Colonic mucosa (tissue), 4 donors: ENCODE measurements at places on chromosomes 1 and 21. TPM values are rescaled to one million over a fixed set of nuclear protein-coding genes. Genes with fewer than 3 reads are reported as not detected.

GRCh38 chr1:212638492-212639151 lies 30.1 kb downstream of the ATF3 start:
- no peaks in the 10 kb centered on the region for H3K36me3 ChIP-seq
- no peak overlapping the region for H3K4me3 ChIP-seq
- H3K27ac ChIP-seq, result peak overlapping the region; percentile 4
- H3K4me1 ChIP-seq, result no peaks in the 10 kb centered on the region
- H3K27me3 ChIP-seq, result no peaks in the 10 kb centered on the region
- no peak for DNase-seq

- peak within 1 kb of the TSS; percentile 30 for H3K27ac ChIP-seq
- peak within 1 kb of the TSS; percentile 32 for H3K4me3 ChIP-seq
- peaks cover 8% of the 10 kb centered on the region for H3K4me1 ChIP-seq
- no peaks in the 10 kb centered on the region for H3K36me3 ChIP-seq
- H3K27me3 ChIP-seq, result peaks cover 37% of the 10 kb centered on the region
Measured at GRCh38 chr1:156676820-156677615, at the start of gene NES. NES (minus strand) TSS chr1:156677407; CDS start chr1:156677264, 143 bp downstream.

GRCh38 chr1:65418522-65419185 lies 1.8 kb upstream of the LEPR start:
- no peak overlapping the region for H3K4me3 ChIP-seq
- no peak overlapping the region for H3K27ac ChIP-seq
- no peaks in the 10 kb centered on the region for H3K36me3 ChIP-seq
- no peaks in the 10 kb centered on the region for H3K27me3 ChIP-seq

GRCh38 chr21:36532769-36533467 lies 53.0 kb upstream of the CLDN14 start:
- no peak overlapping the region for H3K27ac ChIP-seq
- no peaks in the 10 kb centered on the region for H3K27me3 ChIP-seq
- H3K4me3 ChIP-seq, result no peak overlapping the region
- H3K4me1 ChIP-seq, result no peaks in the 10 kb centered on the region
- no peak for DNase-seq
- no peaks in the 10 kb centered on the region for H3K36me3 ChIP-seq

Gene INKA2
- total RNA-seq, result 2.2 TPM

GRCh38 chr21:17782051-17782450 lies 37.1 kb downstream of the C21orf91 start:
- H3K4me1 ChIP-seq, result no peaks in the 10 kb centered on the region
- H3K36me3 ChIP-seq, result no peaks in the 10 kb centered on the region
- no peak overlapping the region for H3K27ac ChIP-seq
- no peak overlapping the region for H3K4me3 ChIP-seq

GRCh38 chr1:30325085-30325935 lies 398.1 kb downstream of the MATN1 start:
- H3K4me1 ChIP-seq, result no peaks in the 10 kb centered on the region
- no peaks in the 10 kb centered on the region for H3K27me3 ChIP-seq
- H3K36me3 ChIP-seq, result no peaks in the 10 kb centered on the region
- H3K4me3 ChIP-seq, result no peak overlapping the region
- DNase-seq, result no peak

Gene VANGL2
- 10.3 TPM for total RNA-seq

Gene TPM3
- 502 TPM for total RNA-seq

Gene IQGAP3
- 57.9 TPM for total RNA-seq

DNA sequence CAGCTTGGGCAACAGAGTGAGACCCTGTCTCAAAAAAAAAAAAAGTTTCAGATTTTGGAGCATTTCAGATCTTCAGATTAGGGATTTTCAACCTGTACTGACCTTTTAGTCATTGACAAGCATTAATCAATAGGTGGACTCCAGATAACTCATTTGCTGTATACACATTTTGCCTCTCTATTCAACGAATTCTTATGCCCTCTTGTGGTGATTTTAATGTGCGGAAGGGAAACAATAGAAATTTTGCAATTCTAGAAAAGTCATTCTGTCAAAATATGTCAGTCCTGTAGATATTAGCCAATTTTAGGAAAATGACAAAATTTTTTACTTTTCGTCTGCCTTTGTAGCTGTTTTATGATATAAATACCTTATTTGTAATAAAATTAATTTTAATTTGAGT lies 11.6 kb upstream of the OR2G2 start:
- H3K27me3 ChIP-seq, result no peaks in the 10 kb centered on the region
- H3K27ac ChIP-seq, result no peak overlapping the region
- H3K36me3 ChIP-seq, result no peaks in the 10 kb centered on the region
- no peak overlapping the region for H3K4me3 ChIP-seq
- no peaks in the 10 kb centered on the region for H3K4me1 ChIP-seq

Gene YY1AP1
- total RNA-seq, result 41.9 TPM

- no peaks in the 10 kb centered on the region for H3K36me3 ChIP-seq
- H3K27ac ChIP-seq, result no peak overlapping the region
- peak; percentile 30 for DNase-seq
- H3K4me1 ChIP-seq, result no peaks in the 10 kb centered on the region
- no peak overlapping the region for H3K4me3 ChIP-seq
Measured at GRCh38 chr1:213586587-213586972, 401.2 kb upstream of the PROX1 start.

DNA sequence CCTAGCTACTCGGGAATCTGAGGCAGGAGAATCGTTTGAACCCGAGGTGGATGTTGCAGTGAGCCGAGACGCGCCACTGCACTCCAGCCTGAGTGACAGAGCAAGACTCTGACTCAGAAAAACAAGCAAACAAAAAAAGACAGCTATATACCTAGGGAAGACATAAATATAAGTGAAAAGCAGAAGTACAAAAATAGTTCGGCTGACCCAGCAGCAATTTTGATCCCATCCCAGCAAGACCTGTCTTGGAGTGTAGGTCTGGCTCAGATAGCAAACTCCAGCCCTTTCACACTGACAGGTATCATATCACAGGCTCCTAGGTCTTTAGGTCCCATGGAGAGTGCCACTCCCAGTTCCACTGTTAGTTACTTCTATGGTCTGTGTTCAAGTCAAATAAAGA lies 14.6 kb downstream of the MTX1 start:
- H3K4me1 ChIP-seq, result peaks cover 8% of the 10 kb centered on the region
- no peak overlapping the region for H3K4me3 ChIP-seq
- no peak overlapping the region for H3K27ac ChIP-seq
- H3K36me3 ChIP-seq, result no peaks in the 10 kb centered on the region
- no peak for DNase-seq

Gene VAV3
- 73.0 TPM for total RNA-seq

DNA sequence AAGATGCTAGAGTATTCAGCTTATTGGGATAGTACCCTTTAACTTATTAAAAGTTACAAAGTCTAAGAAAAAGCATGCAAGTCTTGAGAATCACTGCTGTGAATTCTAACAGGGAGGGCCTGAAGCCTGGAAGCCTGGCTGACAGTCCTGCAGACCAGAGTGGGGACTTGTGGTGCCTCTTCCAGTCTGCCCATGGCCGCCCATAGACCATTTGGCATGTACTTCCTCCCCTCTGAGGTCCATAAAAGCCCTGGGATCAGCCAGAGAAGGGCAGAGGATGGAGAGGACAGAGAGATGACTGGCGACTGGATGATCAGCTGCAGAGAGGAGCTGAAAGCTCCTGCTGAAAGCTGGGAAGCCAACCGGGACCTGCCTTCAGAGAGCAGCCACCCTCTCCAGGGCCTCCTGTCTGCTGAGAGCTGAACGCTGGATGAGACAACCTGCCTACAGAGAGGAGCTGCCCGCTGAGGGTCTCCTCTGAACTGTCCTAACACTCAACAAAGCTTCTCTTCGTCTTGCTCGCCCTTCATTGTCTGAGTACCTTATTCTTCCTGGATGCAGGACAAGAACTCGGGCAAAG lies 12.5 kb upstream of the SLC1A7 start:
- no peaks in the 10 kb centered on the region for H3K4me1 ChIP-seq
- no peak for DNase-seq
- no peak overlapping the region for H3K4me3 ChIP-seq
- no peaks in the 10 kb centered on the region for H3K36me3 ChIP-seq
- H3K27me3 ChIP-seq, result no peaks in the 10 kb centered on the region

GRCh38 chr1:42952303-42953001 lies 6.2 kb downstream of the SLC2A1 start:
- no peaks in the 10 kb centered on the region for H3K27me3 ChIP-seq
- no peaks in the 10 kb centered on the region for H3K36me3 ChIP-seq
- peak overlapping the region; percentile 13 for H3K27ac ChIP-seq
- H3K4me3 ChIP-seq, result no peak overlapping the region
- no peak for DNase-seq
- H3K4me1 ChIP-seq, result peaks cover 11% of the 10 kb centered on the region

DNA sequence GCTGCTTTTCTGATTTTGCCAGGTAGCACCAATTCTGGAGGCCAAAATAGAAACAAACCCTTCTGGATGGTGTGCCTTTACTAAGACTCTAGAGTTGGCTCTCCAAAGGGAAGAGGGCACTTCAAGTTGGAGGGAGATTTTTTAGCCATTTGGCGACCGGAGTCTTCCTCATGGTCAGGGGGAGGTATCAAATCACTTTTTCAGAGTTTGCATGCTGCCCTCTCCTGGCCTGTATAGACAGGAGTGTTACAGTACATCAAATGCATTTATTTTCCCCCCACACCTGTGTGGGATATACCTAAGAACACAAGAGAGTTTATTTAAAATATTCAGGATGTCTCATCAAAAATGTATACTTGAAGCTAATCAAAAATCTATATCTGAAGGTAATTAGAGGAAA lies 3.2 kb downstream of the GREM2 start:
- no peak overlapping the region for H3K4me3 ChIP-seq
- peak; percentile 56 for DNase-seq
- H3K36me3 ChIP-seq, result no peaks in the 10 kb centered on the region

- H3K27me3 ChIP-seq, result no peaks in the 10 kb centered on the region
- H3K36me3 ChIP-seq, result no peaks in the 10 kb centered on the region
- H3K27ac ChIP-seq, result no peak overlapping the region
- no peak overlapping the region for H3K4me3 ChIP-seq
- H3K4me1 ChIP-seq, result no peaks in the 10 kb centered on the region
Measured at GRCh38 chr1:45400049-45400448, 59.8 kb upstream of the MUTYH start.

DNA sequence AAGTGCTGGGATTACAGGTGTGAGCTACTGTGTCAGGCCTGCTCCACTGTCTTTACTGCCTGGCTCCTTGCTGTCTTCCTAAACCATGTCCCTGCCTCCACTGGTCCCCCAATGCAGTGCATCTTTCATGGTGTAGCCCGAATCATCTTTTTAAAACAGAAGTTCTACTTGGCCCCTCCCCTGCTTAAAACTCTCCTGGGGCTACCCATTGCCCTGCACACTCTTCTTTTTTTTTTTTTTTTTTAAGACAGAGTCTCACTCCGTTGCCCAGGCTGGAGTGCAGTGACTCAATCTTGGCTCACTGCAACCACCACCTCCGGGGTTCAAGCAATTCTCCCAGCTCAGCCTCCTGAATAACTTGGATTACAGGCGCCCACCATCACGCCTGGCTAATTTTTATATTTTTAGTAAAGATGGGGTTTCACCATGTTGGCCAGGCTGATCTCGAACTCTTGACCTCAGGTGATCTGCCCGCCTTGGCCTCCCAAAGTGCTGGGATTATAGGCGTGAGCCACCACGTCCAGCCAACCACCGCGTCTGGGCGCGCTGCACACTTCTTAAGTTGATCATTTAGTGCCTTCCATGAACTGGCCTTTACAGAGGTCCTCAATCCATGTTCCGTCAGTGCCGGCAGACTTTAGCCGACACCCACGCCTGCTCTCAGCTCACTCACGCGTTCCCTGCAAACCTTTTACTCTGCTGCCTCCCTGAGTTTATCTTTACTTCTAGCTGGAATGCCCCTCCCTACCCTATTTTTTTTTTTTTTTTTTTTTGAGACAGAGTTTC lies 2.4 kb downstream of the FCN3 start:
- peaks cover under 1% of the 10 kb centered on the region for H3K4me1 ChIP-seq
- no peak overlapping the region for H3K27ac ChIP-seq
- H3K27me3 ChIP-seq, result no peaks in the 10 kb centered on the region
- no peaks in the 10 kb centered on the region for H3K36me3 ChIP-seq

Gene FCMR
- total RNA-seq, result 2.3 TPM

- DNase-seq, result no peak
- no peak overlapping the region for H3K27ac ChIP-seq
- H3K4me1 ChIP-seq, result no peaks in the 10 kb centered on the region
- no peaks in the 10 kb centered on the region for H3K27me3 ChIP-seq
Measured at GRCh38 chr1:178684542-178685000, 40.5 kb upstream of the RALGPS2 start.

GRCh38 chr1:248618878-248619277 lies 16.0 kb downstream of the OR2T11 start:
- H3K27me3 ChIP-seq, result no peaks in the 10 kb centered on the region
- H3K4me1 ChIP-seq, result no peaks in the 10 kb centered on the region
- peak; percentile 78 for DNase-seq
- no peak overlapping the region for H3K4me3 ChIP-seq
- no peaks in the 10 kb centered on the region for H3K36me3 ChIP-seq

GRCh38 chr21:17270229-17270628 lies 242.6 kb upstream of the CXADR start:
- H3K4me3 ChIP-seq, result no peak overlapping the region
- H3K27ac ChIP-seq, result no peak overlapping the region
- H3K36me3 ChIP-seq, result no peaks in the 10 kb centered on the region
- DNase-seq, result no peak

Gene B3GALT5
- 114 TPM for total RNA-seq

- H3K36me3 ChIP-seq, result no peaks in the 10 kb centered on the region
- H3K27ac ChIP-seq, result no peak overlapping the region
- no peaks in the 10 kb centered on the region for H3K27me3 ChIP-seq
- no peak for DNase-seq
- no peak overlapping the region for H3K4me3 ChIP-seq
Measured at GRCh38 chr21:32545948-32546441, 39.3 kb downstream of the TCP10L start.

- no peaks in the 10 kb centered on the region for H3K27me3 ChIP-seq
- H3K4me3 ChIP-seq, result peak overlapping the region; percentile 94
- peak; percentile 68 for DNase-seq
- peak overlapping the region; percentile 98 for H3K27ac ChIP-seq
- no peaks in the 10 kb centered on the region for H3K36me3 ChIP-seq
- peaks cover 6% of the 10 kb centered on the region for H3K4me1 ChIP-seq
Measured at GRCh38 chr1:165828669-165829329, 1.4 kb downstream of the UCK2 start.

Gene ALPL
- total RNA-seq, result 1.7 TPM

DNA sequence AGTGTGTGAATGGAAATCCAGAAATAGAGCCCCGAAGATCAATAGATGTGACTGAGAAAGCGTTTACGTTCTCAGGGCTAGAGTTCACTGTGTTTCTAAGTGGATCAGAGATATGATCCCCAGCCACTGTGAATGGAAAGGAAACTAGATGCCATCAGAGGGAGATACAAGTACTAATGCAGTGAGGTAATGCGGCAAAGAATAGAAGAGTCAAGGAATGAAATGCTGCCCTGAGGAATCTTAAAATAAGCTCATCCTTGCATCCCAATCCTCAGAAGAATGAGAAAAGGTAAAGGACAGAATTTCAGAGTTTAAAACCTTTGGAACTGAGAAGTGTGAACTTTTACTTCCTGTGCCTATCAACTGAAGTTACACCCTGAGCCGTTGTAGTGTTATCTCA lies 165.5 kb upstream of the ESRRG start:
- no peak overlapping the region for H3K27ac ChIP-seq
- H3K4me1 ChIP-seq, result no peaks in the 10 kb centered on the region
- H3K4me3 ChIP-seq, result no peak overlapping the region
- H3K36me3 ChIP-seq, result no peaks in the 10 kb centered on the region
- no peaks in the 10 kb centered on the region for H3K27me3 ChIP-seq

- no peak overlapping the region for H3K4me3 ChIP-seq
- H3K36me3 ChIP-seq, result no peaks in the 10 kb centered on the region
- no peaks in the 10 kb centered on the region for H3K27me3 ChIP-seq
- peak; percentile 57 for DNase-seq
- H3K4me1 ChIP-seq, result peaks cover 3% of the 10 kb centered on the region
Measured at GRCh38 chr1:235622936-235623779, 26.4 kb downstream of the GNG4 start.

Gene WARS2
- total RNA-seq, result 18.1 TPM
